AG08396 (cell line): ENCODE measurements at places on chromosomes 3 and 15.

GRCh38 chr3:102156426-102156825, 278.4 kb upstream of the ZPLD1 start:
- peak; percentile 63 for DNase-seq

- DNase-seq, result no peak
These were observed 17.9 kb upstream of the SLC2A2 start for GRCh38 chr3:171044384-171044783.

- no peak for DNase-seq
These were observed 144.0 kb downstream of the GREM1 start for GRCh38 chr15:32861761-32862160.

GRCh38 chr3:134838599-134838998, 43.5 kb downstream of the EPHB1 start:
- DNase-seq, result no peak

DNA sequence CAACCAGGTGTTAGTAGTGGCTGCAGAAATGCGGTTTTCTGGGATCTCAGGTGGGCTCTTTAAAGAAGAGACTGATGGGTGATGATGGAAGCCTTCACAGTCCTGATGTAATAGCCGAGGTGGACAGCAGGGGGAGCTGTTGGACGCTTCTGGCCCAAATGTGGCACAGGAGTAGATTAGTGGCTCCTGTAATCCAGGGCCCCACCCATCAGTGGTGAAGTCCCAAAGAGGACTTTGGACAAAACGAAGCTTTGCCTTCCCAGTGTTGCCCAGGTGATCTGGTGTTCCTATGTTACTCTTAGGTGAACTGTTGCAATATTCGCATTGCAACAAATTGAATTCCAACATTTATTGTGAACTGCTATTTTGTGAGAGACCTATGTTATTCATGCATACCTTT, 31.8 kb upstream of the MYZAP start:
- peak; percentile 52 for DNase-seq

DNA sequence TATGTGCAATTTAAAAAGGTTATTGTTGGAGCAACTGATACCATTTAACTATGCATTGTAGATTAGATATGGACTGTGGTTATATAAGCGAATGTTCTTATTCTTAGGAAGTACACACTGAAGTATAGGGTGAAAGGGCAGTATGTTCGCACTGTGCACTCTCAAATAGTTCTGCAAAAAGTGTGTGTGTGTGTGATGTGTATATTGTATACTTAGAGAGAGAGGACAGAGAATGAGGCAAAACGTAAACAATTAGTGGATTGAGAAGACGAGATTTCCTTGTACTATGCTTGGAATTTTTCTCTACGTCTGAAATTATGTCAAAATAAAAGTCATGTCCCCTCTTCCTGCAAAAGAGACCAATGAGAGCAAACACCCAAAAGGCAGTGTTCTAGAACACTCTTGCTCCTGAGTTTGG, 30.4 kb downstream of the LSM3 start:
- DNase-seq, result no peak

DNA sequence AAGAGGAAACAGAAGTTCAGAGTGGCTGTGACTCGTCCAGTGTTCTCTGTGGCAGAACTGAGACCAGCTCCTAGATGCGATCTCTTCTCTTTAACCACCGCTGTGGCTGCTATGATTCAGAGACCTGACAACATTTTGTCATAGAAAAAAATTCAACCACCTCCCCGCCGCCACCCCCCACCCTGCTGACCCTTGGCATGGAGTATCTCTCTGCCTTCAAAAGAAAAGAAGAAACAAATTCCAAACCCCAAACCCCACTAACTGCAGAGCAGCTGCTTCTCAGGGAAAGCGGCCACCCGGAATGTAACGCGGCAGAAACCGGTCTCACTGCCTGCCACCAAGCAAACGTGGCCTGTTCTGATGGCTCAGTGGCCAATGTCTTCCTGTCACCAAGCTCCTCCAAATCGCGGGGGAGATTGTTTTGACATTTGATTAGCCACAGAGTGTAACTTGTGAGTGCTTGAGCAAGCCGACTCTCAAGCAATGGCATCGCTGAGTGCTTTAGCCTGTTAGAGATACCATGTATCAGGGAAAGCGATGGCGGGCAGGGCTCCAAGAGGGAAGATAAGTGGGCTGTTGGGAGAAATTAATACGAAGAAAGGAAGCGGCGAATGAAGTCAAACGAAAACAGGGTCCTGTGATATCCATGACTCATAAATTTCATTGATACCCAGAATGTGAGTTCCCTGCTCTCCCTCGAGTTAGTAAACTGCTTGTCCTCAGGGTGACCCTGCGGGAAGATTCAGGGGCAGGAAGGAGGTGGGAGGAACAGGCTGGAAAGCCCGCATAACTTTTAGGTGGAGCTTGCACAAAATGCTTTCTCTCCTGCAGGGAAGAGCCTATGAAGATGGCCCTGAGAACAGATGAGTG, 44.8 kb upstream of the TLE3 start:
- no peak for DNase-seq

DNA sequence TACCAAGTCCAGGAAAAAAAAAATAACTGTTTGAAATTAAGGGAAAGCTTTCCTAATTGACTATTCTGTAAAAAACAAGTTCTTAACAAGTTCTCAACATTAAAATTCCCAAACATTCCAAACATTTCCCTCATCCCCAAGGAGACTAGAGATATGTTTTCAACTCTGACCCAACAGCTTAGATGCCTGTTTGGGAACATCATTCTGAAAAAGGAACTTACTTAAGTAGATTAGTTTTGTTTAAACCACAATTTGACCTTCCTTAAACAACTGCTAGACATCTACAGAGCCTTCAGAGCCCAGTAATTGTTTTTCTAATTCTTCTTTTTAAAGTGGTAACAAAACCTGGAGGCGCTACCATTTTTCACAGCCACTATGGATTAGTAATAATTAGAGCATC, 12.8 kb downstream of the UBR1 start:
- DNase-seq, result no peak

GRCh38 chr3:178743297-178743696, 207.1 kb downstream of the KCNMB2 start:
- DNase-seq, result no peak
